ENCODE measurements at places on chromosomes 11 and 22.

- DNase-seq = no peak
Measured at GRCh38 chr11:47233989-47234668, 14.5 kb downstream of the ACP2 start.

- no peak for DNase-seq
Measured at GRCh38 chr22:49676783-49677494, 150.7 kb downstream of the BRD1 start.

DNA sequence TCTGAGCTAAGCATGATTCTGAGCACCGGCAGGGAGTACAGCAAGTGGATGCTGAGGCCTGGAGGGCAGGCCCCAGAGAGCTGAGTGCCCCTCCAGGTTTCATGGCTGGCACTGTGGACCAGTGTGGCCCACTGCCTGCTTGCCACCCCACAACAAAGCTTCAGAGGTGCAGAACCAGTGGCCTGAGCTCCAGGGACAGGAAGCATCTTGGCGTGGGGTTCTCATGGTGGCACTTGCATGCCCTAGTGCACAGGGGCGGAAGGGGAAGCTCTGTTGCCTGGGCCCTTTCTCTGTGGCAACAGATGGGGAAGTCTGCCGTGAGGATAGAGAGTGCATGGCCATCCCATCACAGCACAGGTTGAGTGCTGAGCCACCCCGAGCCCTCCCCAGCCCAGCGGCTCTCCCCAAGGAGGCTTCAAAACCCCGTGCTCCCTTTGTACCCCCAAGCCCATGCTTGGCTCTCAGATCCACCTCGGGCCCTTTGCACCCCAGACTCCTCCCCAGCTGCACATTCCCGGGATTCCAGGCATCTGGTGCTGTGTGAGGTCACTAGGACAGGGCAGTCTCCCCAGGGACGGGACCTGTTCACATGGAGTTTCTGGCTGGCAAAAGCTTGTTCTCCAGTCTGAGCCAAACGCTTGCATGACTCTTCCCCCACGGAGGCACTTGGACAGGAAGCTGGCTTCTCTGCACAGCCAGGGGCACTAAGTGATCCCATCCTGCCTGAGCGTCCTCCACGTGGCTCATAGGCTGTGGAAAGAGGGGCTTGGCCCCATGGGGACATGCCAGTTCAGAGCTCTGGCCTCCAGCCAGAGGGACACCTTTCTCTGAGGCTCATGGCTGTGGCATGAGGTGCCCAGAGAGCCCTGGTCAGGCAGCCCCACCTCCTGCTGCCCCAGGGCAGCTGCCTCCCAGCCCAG, 4.2 kb downstream of the SLC25A1 start:
- DNase-seq = no peak

DNA sequence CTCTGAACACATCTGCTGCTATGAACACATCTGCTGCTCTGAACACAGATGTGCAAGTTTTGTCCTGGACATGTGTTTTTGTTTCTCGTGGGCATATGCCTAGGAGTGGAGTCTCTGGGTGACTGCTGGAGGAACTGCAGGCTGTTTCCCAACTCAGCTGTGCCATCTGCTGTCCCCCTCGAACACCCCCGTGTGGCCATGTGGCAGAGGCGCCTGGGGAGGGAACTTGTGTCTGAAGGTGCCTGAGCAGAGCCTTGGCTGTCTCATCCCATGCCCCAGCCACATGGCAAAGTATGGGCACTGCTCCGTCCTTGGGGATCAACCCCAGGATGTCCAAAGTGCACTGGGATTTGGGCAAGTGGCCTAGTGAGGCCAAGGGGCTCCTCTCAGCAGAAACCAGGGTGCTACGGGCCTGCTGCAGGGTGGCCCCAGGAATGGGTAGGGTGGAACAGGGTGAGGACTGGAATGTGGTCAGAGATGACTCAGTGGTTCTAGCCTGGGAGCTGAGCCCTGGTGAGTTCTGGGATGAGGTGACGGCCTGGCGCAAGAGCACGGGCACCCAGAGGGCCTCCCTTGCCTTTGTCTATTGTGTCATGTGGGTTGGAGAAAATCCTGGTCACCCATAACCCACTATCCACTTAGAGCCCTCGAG, 14.7 kb downstream of the GATD1 start:
- DNase-seq = no peak

DNA sequence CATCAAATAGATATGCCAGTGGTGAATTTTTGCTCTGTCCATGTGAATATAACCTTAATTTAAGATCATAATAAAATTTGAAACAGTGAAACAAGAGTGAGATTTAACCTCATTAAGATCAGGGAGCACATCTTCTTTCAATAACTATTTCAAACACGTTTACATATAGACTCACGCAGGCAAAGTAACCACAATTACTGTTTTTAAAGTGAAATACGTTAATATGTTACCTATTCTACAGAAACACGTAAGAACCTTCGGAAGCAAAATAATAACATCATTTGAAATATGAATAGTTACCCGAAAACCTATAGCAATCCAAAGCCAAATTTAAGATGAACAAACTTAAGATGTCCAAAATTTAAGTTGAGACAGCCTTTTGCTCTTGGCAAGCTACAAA, 136.2 kb upstream of the ZC3H12C start:
- no peak for DNase-seq

DNA sequence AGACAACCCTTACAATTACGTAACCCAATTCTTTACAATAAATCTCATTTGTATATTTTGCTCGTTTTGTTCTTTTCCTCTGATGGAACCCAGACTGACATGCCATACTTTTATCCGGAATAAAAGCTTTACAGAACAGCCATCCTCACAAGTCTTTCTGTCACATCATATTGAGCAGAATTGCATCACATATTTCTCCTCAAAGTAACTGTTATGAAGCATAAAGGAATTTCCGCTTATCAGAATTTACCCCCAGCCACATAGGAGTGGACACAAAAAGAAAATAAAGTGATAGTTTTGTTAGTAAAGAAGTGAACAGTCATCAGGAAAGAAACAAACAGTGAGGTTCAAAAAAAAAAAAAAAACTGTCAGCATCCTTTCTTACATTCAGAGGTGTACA, 539.5 kb upstream of the LUZP2 start:
- no peak for DNase-seq

GRCh38 chr11:115927823-115928329, 423.7 kb upstream of the CADM1 start:
- DNase-seq = no peak

GRCh38 chr22:29183971-29184848, 21.5 kb upstream of the EMID1 start:
- no peak for DNase-seq

DNA sequence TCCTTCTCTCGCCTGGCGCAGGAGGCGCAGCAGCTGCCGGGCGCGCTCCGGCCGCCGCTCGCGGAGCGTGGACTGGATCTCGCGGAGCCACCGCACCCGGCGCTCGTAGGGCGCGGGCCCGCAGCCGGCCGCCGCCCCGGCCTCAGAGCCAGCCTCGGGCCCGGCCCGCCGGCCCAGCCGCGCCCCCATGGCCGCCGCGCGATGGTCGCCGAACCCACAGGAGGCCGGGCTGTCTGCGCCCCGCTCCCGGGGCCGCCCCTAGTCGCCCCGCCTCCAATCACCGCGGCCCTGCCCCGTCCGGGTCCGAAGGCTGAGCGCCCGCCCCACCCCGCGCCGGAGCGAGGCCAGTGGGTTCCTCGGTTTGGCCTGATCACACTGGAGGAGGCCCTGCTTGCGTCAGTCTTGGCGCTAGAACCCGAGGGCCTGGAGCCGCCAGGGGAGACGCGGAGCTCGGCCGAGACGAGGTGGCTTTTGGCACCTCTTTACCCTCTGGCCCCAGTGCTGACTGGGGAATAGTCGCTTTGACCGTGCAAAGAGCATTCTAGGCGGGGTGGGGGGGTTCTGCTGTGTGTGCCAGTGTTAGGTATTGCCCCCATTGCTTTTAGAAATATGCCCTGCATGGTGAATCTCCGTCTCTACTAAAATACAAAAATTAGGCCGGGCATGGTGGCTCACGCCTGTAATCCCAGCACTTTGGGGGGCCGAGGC, at the start of gene LRRC75B:
LRRC75B (minus strand) TSS at position 223 of the 708 bp plus-strand sequence; CDS start at position 189, 34 bp downstream.
- DNase-seq = peak; percentile 68

GRCh38 chr11:66962247-66962646, 4.1 kb upstream of the PC start:
- no peak for DNase-seq

DNA sequence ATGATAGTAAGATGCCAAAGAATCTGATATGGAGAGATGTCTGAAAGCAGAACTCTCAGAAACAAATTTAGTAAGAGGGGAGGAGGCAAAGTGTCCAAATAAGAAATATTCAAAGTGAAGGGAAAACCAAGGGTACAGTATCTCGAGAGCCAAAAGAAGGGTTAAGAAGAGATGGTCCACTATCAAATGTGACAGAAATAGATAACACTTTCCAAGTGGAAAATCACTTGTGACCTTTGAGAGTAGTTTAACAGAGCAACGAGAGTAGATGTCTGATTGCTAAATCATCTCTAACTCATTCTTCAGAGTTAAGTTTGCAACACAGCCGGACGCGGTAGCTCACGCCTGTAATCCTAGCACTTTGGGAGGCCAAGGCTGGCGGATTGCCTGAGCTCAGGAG, 4.3 kb upstream of the BUD13 start:
- no peak for DNase-seq

- DNase-seq = no peak
Measured at GRCh38 chr11:66727282-66728037, 1.6 kb downstream of the SPTBN2 start.

- DNase-seq = no peak
Measured at GRCh38 chr11:106473089-106473722, 395.7 kb downstream of the AASDHPPT start.
